Mesothelial cell of epicardium (in vitro differentiated cells): ENCODE measurements at places on chromosomes 4 and X.

DNA sequence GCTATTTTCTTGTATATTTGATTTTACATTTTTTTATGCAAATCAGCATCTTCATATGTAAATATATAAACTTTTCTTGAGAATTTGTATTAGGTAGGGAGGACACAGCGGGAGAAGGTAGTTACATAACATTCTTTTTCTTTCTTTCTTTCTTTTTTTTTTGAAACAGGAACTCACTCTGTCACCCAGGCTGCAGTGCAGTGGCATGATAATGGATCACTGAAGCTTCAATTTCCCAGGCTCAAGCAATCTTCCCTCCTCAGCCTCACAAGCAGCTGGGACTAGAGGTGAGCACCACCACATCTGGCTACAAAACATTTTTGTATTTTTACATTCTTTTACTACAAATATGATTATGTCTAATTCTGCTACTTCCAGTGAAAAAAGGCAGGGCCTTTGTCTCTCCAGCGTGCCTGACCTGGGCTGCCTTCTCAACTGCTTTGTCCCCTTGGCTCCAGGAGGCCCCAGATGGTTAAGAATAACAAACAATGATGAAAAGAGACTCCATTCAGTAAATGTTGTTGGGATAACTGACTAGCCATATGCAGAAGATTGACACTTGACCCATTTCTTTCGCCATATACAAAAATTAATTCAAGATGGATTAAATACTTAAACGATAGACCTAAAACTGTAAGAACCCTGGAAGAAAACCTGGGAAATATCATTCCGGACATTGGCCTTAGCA, 46.5 kb upstream of the FAT4 start:
- no peaks in the 10 kb centered on the region for H3K27me3 ChIP-seq
- H3K4me3 ChIP-seq = no peak overlapping the region
- no peak for DNase-seq

- H3K4me1 ChIP-seq = no peaks in the 10 kb centered on the region
- no peak for DNase-seq
- no peak overlapping the region for H3K4me3 ChIP-seq
- no peaks in the 10 kb centered on the region for H3K27me3 ChIP-seq
Measured at GRCh38 chr4:69239557-69240168, 25.1 kb upstream of the UGT2B11 start.

GRCh38 chrX:20313899-20314298, 47.2 kb upstream of the RPS6KA3 start:
- DNase-seq = no peak
- no peak overlapping the region for H3K4me3 ChIP-seq
- H3K27me3 ChIP-seq = no peaks in the 10 kb centered on the region
- peaks cover 4% of the 10 kb centered on the region for H3K4me1 ChIP-seq
- no peaks in the 10 kb centered on the region for H3K36me3 ChIP-seq

- H3K27ac ChIP-seq = no peak overlapping the region
- no peak overlapping the region for H3K4me3 ChIP-seq
- H3K4me1 ChIP-seq = no peaks in the 10 kb centered on the region
- H3K27me3 ChIP-seq = peaks cover 24% of the 10 kb centered on the region
- no peaks in the 10 kb centered on the region for H3K36me3 ChIP-seq
Measured at GRCh38 chr4:24930151-24930550, 17.3 kb upstream of the CCDC149 start.

DNA sequence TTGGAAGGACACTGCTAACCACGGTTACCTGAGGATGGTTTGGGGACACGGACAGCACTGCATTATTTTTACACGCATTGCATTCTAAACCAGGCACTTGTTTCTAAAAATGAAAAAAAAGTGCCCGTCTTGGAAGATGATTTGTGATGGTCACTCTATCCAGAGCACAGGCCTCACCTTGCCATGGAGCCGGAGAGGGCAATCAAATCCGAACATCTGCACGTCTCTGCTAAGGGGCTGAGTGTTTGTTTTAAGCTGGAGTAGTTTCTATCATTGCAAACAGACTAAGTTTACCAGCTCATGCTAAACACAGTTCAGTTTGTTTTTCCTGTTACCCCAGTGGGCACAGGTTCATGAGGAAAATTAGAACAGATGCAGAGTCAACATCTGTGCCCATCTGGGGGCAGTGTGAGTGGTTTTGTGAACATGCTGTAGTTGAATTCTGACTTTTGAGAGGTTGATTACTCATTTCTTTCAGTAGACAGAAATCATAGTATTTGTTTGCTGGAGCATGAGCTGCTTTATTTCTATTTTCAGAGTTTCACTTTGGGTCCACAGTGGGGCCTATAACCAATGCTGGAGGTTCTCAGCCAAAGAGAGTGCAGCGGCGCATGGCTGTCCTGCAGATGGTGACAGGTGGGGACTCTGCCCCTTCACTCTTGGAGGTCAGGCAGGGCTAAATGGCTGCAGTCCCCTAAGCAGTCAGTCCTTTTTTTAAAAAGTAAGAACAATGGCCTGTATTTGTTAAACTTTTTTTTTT, 65.4 kb upstream of the ENPP6 start:
- peaks cover 7% of the 10 kb centered on the region for H3K27me3 ChIP-seq
- no peak for DNase-seq
- no peaks in the 10 kb centered on the region for H3K36me3 ChIP-seq

DNA sequence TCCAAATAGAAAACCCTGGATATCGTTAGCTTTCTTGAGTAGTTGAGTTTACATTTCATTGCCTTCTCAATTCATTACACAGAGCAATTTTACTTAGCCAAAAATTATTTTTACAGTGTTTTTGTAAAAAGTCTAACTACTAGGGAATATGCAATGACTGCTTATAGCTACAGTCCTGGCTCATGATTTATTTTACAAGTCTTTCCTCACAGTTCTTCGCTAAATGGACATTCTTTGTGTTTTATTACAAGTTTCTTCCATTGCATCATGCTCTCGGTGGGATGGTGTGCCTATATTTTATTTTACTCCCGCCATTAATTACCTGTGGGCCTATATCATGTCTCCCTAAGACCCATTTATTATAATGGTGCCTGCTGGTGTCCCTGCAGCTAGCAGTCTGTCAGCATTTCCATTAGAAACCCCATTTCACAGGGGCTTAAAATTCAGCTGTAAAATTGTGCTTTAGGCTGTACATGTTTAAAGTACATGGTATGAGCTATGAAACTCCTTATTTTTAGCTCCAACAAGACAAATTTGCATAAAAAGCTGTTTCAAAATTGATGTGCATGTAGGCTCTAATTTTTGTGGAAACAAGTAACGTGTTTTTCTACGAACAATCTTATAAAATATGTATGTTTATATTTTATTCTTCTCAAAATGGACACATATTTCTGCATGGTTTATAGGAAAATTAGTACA, 227.4 kb downstream of the SLC7A11 start:
- H3K4me3 ChIP-seq = no peak overlapping the region
- no peaks in the 10 kb centered on the region for H3K36me3 ChIP-seq
- peak overlapping the region; percentile 67 for H3K27ac ChIP-seq
- H3K4me1 ChIP-seq = peaks cover 14% of the 10 kb centered on the region
- no peaks in the 10 kb centered on the region for H3K27me3 ChIP-seq
- no peak for DNase-seq
